ENCODE measurements at places on chromosomes 3 and 15.

DNA sequence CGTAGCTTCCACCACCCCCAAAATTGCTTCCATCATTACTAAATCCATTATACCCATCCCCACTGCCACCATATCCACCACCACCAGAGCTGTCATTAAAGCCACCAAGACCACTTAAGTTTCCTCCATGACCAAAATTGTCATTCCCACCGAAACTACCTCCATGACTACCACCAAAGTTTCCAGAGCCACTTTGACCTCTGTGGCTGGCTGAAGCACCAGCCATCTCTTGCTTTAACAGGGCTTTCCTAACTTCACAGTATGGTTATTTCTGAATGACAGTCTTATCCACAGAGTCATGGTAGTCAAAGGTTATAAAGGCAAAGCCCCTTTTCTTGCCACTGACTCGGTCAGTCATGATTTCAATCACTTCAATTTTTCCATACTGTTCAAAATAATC, 24.3 kb upstream of the DENND4A start:
- no peak for DNase-seq

DNA sequence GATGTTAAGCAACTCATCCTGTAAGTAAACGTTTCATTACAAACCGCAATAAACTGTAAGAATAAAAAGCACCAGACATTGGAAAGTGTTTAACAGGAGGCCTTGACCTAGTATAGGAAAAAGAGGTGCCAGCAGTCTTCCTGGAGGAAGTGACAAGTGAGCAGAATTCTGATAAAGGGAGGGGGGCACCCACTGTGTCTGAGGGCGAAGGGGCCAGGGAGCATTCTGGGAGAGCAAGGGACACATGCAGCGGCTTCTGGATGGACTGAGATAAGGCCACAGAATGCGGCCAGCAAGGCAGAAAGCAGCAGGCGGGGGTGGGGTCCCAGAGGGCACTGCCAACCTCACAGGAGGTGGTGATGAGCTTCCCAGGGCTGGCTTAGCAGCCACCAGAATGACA, 80.2 kb downstream of the MTHFS start:
- no peak for DNase-seq

- DNase-seq, result no peak
Observed at GRCh38 chr3:191334346-191334893, 4.1 kb upstream of the UTS2B start.

- DNase-seq, result no peak
Observed at GRCh38 chr3:177085794-177086193, 111.5 kb downstream of the TBL1XR1 start.

DNA sequence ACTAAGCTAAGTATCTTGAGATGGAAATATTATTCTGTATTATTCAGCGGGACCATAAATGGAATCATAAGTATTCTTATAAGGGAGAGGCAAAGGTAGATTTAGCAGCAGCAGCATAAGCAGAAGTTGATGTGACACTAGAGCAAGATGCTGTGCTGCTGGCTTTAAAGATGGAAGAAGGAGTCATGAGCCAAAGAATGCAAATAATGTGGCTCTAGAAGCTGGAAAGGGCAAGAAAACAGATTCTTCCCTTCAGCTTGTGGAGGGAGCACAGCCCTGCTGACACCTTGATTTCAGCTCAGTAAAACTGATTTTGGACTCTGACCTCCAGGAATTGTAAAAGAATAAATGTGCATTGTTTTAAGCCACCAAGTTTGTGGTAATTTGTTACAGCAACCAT, 144.2 kb upstream of the ANKRD28 start:
- no peak for DNase-seq

- DNase-seq, result no peak
Observed at GRCh38 chr3:140499114-140499757, 178.6 kb upstream of the TRIM42 start.

- DNase-seq, result no peak
Observed at GRCh38 chr3:156418428-156418827, 136.5 kb downstream of the SSR3 start.

DNA sequence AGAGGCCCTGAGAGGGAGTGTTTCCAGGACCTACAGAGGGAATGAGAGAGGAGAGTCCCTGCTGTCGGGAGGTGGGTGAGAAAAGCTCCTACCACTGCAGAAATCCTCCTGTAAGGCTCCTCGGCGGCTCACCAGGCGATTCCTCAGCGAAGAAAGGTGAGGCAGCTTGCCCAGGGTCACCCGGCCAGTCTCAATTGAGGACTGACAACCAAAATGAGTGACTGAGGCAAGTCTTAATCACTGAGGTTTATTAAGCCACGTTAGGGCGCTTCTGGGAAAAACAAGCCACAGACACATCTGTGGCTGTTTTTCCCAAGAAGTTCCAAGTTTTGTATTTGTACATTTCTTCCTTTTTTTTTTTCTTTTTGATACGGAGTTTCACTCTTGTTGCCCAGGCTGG, 48.5 kb downstream of the ZDHHC19 start:
- DNase-seq, result no peak

DNA sequence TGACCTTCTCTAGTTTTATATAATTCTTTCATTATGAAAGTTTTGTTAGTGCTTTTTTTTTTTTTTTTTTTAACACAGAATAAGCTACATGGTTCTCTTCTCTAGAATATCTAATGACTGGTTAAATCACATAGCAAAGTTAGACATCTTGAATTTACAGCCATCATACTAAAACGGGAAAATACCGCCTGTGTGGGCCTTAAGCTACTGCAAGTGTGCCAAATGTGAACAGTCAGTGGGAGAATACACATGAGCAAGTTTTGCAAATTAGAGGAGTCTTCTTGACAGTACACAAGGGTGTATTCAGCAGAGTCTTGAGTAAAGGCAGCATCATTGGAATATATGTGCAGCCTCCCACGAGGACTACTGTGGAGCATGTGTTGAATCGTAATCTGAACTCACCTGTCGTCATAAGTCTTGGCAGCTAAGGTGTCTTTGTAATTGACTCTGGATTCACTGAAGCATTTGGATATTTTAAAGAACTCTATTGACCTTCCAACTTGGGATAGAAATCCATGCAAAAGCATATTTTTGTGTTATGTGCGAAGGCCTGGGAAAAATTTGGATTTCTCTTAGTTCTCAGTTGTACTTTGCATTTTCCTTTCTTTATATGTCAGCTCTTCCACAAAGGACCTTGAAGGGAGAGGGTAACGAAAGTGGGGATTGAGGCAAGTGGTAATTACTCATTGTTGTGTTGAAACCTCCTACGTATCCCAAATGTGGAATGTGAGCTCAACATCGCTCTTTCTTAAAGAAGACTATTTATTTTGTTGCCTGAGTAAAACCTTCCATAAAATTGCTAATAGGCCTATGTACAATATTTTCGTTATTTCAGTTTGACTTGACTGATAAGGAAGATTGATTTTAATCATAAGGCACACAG, 117.4 kb downstream of the ATG7 start:
- no peak for DNase-seq

- DNase-seq, result no peak
Observed at GRCh38 chr3:176587089-176587488, 610.2 kb downstream of the TBL1XR1 start.

GRCh38 chr3:100073049-100073713, 41.1 kb downstream of the FILIP1L start:
- DNase-seq, result no peak

Measured in stimulated activated CD4-positive, alpha-beta T cell treated with anti-CD3 and anti-CD28 coated beads, Interleukin-4, amount 100 ng/mL, for 24 hours (primary cell).